NCI-H69 (cell line): ENCODE measurements at places on chromosomes 11 and 22.

- DNase-seq, result no peak
Measured at GRCh38 chr22:40211476-40212054, 33.8 kb downstream of the TNRC6B start.

- DNase-seq, result peak; percentile 76
Measured at GRCh38 chr11:10856689-10857458, 979 bp downstream of the ZBED5 start.

DNA sequence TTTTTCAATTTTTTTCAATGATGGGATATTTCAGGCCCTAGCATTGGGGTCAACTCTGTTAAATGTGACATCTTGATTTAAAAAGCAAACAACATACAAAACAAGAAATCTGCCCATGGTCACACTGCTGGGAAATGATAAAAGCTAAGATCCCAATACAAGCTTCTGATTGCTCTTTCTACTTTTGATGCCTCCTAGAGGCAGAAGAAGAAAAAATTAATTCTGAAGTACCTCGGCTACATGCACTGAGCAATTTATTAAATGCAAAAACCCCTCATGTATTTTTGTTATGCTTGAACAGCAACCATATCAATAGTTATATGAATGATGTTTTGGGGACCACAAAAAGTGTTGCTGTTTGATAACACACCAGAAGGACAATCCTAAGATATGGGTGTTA is 342.1 kb upstream of the NARS2 start:
- DNase-seq, result no peak

DNA sequence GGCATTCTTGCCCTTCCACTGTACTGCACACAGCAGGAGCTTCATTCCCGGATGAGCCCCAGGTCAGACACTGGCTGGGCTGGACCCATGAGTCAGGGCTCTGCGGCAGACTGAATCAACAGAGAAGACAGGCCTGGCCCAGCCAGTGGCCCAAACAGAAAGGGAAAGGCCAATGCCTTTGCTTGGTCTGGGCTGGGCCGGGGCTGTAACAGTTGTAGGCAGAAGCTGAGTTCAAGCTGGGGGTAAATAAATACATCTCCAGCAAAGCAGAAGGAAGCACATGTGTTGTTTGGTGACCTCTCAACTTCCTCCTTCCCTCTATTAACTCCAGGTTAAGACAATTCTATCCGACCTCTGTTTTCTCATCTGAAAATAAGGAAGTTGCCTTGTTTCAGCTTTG is 1.8 kb upstream of the SMIM35 start:
- peak; percentile 41 for DNase-seq

DNA sequence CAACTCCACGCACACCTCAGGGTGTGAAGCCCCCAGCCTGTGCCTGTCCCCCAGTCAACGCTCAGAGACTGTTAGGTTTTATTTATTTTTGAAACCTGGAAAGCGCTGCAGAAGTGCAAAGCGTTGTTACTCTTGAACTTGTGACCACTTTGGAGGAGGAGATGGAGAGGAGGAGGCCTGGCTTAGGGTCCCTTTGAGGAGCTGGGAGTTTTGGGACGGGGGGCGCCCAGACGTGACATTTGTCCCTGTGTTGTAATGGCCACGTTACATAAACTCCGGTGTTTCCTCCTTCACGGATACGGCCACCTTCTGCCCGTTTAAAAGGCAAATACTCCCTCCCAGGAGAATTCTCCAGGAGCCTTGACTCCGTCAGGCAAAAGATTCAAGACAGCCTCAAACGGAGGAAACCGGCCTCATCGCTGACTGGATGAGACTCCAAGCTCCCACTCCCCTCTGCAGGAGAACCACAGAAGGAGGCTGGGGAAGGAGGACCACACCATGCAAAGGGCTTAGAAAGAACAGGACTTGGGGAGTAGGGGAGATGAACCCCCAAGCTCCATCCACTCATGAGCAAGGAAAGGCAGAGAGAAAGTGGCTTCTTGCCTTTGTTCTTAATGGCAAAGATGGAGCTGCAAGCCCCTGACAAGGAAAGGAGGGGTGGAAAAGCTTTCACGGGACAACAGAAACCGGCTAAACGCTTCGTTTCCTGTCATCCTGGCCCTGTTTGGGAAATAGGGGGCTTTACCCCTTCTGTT is 630 bp downstream of the PIK3IP1 start:
- DNase-seq, result peak; percentile 70

DNA sequence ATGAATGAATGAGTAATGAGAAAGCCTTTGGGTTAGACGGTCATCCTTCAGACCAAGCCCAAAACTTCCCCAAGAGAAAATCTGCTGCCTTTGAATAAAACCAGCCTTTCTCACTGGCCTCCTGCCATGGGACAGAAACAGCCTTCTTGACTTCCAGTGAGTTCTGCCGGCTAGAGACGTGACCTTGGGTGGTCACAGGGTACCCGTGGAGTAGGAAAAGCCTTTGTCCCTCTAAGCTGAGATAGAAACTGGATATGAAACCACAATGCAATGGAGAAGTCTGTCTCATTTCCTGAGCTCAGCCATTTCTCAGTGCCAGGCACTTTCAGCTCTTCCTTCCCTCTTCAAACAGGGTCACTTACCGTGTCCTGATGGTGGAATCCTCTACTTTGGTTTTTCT is 21.2 kb upstream of the YWHAH start:
- DNase-seq, result no peak

DNA sequence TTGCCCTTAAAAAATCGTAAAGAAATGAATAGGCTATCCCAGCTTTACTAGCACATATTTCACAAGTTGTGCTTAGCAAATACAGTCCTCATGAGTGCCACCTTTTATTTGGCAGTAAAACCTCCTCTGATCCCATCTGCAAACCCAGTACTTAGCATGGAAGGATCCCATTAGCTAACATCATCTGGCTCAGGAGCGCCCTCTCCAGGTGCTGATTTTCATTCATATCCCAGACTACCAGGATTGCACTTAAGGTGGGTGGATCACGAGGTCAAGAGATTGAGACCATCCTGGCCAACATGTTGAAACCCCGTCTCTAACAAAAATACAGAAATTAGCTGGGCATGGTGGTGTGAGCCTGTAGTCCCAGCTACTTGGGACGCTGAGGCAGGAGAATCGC is 76.1 kb upstream of the PAX6 start:
- DNase-seq, result peak; percentile 53

DNA sequence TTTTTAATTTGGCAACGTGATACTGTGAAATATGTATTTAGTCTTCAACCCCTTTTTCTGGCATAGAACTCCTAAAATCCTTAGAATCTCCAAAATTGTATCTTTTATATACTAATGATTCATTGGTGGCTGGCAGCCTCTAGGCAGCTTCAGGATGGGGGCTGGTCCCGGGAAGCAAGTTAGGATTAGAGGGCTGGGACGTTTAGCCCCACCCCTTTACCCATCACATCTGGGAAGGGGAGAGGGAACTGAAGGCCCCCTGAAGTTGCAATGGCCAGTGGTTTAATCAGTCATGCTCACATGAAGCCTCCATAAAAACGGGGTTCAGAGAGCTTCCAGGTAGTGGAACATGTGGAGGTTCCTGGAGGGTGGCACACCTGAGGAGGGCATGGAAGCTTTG is 7.1 kb downstream of the IL17RA start:
- no peak for DNase-seq

- DNase-seq, result peak; percentile 61
Measured at GRCh38 chr22:30286813-30287647, 2.3 kb downstream of the CASTOR1 start.

DNA sequence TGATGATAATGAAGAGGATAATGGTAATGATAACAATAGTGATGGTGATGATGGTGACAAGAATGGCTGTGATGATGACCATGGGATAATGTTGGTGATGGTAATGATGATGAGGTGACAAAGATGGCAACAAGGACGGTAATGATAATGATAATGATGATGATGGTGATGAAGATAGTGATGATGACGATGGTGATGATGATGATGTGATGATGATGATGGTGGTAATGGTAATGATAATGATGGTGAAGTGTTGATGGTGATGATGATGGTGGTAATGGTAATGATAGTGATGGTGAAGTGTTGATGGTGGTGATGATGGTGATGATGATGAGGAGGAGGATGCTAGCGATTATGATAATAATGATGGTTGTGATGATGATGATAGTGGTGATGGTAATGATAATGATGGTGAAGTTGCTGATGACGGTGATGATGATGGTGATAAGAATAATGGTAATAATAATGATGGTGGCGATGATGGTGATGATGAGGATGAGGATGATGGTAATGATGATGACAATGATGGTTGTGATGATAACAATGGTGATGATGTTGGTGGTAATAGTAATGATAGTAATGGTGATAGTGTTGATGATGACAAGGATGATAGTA is 54.7 kb upstream of the OPCML start:
- no peak for DNase-seq

GRCh38 chr22:48106715-48107259 is 1344.3 kb downstream of the TBC1D22A start:
- no peak for DNase-seq

DNA sequence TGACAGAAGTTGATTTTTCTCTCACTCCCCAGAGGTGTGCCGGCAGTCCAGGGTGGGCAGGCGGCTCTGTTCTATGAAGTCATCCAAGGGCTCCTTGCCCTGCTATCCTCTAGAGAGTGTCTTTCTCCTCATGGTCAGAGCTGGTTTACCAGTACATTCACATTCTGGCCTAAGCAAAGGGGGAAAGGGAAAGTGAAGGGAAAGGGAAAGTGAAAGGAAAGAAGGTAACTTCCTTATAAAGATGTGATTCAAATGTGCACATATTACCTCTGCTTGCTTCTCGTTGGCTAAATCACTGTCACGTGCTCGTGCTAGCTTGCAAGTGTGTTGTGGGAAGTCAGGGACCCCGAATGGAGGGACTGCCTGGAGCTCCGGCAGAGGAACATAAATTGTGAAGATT is 2.9 kb upstream of the HTATIP2 start:
- DNase-seq, result no peak

- DNase-seq, result no peak
Measured at GRCh38 chr11:126663749-126664592, 308.5 kb downstream of the ST3GAL4 start.

- no peak for DNase-seq
Measured at GRCh38 chr11:44494785-44495184, 70.7 kb upstream of the CD82 start.

GRCh38 chr11:64060861-64061444 is 25.2 kb downstream of the FLRT1 start:
- peak; percentile 98 for DNase-seq

DNA sequence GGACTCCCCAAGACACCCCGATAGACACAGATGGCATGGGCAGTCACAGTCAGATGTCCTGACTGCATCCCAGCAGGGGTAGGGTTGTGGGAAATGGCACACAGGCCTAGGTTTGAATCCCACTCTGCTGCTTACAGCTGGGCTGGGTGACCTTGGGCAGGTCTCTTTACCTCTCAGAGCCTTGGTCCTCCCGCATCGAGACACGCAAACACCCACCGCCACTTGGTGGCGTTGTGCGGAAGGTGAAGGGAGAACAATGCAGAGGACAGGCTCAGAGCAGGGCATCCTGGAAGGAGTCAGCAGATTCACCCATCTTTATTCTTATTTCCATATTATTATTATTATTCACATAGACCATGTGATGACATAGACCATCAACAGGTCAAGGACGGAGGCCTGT is 140.5 kb downstream of the MIAT start:
- peak; percentile 12 for DNase-seq

DNA sequence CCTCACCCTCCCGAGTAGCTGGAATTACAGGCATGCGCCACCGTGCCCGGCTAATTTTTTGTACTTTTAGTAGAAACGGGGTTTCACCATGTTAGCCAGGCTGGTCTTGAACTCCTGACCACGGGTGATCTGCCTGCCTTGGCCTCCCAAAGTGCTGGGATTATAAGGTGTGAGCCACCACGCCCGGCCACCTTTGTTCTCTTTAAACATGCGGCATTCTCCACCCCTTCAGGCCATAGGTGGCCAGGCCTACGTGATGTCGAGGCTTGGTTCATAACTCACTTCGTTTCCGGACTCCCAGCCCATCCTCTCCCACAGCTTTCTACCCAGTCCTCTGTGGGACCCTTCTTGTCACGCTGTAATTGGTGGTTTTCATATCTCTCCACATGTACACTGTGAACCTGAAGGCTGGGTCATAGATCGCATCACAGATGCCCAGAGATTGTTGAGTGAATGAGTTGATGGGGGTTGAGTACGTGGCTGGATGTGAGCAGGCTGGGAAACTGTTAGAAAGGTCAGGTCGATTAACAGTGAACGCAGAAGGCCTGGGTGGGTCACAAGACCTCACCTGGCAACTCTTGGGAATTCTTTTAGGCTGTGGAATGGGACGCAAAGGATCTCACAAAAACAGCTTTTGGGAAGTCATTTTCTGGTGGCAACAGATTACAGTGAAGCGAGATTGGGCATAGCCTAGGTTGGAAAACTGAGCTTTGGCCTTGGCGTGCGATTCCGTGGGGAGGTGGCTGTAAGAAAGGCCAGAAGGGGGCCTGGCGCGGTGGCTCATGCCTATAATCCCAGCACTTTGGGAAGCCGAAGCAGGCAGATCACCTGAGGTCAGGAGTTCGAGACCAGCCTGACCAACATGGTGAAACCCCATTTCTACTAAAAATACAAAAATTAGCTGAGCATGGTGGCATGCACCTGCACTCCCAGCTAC is 44.5 kb downstream of the ST14 start:
- DNase-seq, result no peak

GRCh38 chr11:49424136-49424535 is 215.7 kb upstream of the FOLH1 start:
- no peak for DNase-seq

DNA sequence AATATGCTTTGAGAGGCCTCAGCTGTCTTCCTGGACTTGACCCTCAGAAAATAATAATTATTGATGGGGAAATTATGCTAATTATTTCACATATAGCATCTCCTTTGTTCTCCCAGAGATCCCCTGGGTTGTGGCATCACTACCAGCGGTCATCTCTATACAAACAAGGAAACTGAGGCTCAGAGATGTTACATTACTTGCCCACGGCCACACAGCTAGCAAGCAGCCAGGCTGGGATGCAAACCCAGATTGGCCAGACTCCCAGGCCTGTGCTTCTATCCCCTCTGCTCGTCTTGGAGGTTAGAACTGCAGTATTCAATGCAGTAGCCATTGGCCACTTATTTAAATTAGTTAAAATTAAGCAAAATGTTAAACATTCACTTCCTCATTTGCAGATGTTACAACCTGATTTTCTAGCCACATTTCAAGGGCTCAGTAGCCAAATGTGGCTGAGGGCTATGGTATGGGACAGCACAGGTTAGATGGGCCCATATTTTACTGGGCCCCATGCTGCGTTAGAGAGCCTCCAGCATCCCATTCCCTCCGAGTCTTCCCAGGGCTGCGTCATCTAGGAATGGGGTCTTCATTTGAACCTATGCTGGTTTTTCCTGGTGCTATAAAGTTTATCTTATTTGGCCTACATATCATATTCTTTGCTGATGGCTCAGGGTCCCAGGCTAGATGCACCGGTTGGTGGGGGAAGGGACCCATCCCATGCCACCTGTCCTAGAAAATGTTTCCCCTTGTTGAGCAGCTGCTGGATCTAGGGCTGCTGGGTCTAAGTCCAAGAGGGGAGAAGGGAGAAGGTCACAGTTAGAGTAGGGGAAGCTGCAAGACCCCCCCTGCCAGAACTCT is 2.2 kb downstream of the SLC35C1 start:
- DNase-seq, result no peak
